ENCODE measurements at places on chromosomes 1 and 21.

- no peak for DNase-seq
Observed at GRCh38 chr21:32603131-32603530, 9.0 kb downstream of the CFAP298 start.

DNA sequence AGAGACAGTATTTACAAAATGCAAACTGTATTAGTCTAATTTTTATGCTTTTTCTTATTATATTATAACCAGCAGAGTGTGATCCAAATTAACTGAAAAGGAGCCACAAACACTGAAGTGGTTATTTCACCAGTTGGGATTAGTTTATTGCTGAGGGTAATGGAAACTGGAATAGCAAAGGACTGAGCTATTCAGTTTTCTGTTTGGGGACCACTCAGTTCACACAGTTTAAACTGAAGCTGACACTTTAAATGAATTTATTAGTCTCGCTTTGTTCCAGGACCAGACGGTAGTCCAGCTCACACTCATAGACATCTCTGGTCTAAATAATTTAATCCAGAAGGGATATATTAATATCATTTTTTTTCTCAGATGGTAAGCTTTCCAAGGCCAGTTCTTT, 410.7 kb downstream of the LTN1 start:
- DNase-seq = no peak

DNA sequence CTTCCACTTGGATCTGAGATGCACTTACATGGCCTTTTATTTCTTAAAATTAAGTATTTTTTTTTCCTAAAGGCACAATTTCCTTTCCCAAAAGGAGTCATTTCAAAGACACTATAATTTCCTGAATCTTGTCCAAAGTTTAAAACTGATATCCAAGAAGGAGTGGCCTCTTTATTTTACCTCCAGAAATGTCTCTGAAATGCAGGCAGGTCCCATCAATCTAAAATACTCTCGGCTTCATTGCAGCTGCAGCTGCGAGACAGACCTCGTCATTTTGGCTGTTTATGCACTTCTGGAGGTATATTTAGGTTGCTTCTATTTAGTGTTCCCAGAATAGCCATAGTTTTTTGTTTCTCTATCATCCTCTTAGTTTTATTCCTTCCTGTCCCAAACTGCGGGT, 172.7 kb upstream of the COA6 start:
- no peak for DNase-seq

GRCh38 chr1:166090244-166090643, 76.6 kb downstream of the FAM78B start:
- DNase-seq = no peak

DNA sequence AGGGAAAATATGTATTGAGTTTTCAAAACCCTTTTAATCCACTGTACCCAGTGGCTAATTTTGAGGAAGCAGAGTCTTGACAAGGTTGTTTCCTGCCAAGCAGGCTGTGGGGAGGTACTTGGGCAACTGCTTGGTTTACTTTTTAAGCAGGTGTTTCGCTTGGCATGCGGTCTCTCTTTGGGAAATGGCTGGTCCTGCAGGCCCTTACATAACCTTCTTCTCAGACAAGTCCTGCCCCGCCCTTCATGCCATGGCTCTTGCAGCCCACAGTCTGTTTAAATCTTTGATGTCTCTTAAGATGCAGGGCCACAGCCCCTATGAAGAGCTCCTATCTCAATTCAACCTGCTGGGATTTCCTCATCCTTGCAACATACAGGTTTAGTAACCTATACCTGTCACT, 36.0 kb upstream of the ABCD3 start:
- no peak for DNase-seq

DNA sequence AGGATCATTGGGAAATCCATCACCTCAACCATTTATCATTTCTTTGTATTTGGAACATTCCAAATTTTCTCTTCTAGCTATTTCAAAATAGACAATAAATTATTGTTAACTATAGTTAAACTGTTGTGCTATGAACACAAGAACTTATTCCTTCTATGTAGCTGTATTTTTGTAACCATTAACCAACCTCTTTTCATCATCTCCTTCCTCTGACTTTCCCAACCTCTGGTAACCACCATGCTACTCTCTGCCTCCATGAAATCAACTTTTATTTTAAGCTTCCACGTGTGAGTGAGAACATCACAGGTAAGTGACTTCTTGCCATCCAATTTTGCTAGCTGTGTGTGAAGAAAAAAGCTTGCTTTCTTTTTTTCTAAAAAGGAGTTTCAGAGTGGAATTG, 418 bp downstream of the IFI44L start:
- no peak for DNase-seq

GRCh38 chr1:210822932-210823331, 311.0 kb downstream of the KCNH1 start:
- DNase-seq = no peak

GRCh38 chr1:48756683-48757316, 19.9 kb downstream of the BEND5 start:
- DNase-seq = no peak

DNA sequence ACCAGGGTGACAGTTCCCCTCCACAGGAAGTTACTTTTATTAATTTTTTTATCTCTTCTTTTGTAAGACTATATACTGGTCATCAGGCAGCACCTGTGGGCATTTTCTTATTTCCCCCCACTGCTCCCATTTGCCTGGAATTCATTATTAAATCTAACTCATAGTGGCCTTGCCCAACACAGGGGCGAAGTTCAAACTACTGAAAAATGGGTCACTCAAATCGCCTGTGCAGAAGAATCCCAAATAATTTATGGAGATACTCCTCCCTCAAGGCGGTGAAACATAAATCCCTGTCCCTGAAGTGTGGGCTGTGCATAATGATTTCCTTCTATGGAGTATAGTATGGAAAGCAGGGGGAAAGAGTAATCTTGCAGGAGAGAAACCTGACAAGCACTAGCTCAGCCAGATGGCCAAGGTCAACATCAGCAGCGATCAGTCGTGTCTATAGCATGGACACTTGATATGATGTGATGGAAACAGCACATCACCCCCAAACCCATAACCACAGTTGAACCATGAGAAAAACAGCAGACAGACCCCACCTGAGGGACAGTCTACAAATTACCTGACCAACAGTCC, 7.9 kb downstream of the CAMK2N1 start:
- no peak for DNase-seq

DNA sequence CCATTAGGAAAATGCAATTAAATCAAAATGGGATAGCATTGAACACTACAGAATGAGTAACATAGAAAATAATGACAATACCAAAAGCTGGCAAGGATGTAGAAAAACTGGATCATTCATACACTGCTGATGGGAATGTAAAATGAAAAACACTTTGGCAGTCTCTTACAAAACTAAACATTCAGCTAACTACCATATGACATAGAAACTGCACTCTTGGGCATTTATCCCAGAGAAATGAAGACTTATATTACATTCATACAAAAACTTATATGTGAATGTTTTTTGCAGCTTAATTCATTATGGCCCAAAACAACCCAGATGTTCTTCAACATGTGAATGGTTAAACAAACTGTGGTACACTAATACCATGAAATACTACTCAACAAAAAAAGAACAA, 66.4 kb downstream of the ANKRD13C start:
- no peak for DNase-seq

- peak; percentile 56 for DNase-seq
Observed at GRCh38 chr1:2543543-2544092, 12.6 kb upstream of the TNFRSF14 start.

DNA sequence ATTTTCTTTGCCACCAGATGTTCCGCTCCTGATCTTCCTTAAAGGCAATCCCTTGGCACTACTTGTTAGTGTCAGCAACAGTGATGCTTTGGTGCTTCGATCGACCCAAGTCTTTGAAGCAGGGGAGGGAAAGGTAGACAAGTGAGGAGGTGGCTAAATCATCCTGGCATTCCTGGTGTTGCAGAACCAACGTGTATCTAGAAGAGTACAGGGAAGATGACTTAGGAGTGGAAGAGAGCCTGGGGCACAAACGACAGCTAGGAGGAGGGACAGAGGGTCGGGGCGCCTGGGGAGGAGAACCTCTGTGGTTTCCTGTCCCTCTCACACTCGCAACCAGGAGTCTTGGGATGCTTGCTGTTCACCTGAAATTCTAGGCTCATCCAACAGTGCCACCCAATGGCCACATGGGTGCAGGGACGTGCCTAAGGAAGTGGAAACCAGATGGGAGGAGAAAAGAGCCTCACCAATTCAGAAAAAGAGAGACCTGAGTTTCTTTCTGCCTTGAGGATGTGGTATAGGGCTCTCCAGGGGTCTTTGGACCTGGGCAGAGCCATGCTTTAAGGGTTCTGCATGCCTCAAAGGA, 9.5 kb upstream of the KCNA2 start:
- peak; percentile 90 for DNase-seq

DNA sequence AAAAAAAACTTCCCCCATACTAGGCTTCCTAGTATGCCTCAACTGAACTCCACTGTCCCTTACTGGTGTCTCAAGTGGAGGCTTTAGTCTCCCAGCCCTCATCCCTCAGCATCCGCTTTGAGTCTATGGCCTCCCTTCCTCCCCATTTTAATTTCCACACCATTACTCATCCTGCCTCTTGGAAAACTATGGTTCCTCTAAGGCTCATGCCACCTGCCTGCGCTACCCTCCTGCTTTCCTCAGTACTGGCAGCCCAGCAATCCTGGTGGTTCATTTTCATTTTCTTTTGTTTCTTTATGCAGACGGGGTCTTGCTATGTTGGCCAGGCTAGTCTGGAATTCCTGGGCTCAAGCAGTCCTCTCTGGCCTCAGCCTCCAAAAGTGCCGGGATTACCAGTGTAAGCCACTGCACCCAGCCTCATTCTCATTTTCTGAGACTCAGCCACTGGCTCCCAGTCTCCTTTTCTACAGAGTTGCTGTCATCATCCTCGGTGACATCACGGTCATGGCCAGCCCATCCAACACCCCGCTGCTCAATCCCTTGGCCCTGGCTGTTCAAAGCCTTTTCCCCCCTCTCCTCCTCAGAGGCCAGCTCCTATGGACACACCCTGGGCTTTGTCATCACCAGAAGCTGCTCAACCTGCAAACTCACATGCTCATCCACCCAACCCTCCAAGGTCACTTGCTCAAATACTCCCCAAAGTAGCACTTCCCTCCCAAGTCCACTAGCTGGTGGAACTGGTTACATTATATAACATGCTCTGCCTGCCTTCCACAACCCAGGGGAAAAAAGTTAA, 2.3 kb upstream of the PMVK start:
- no peak for DNase-seq

GRCh38 chr1:30569384-30569783, 154.0 kb downstream of the MATN1 start:
- no peak for DNase-seq

- peak; percentile 46 for DNase-seq
Observed at GRCh38 chr21:44792702-44793591, 8.7 kb downstream of the UBE2G2 start.

- DNase-seq = no peak
Observed at GRCh38 chr1:184365699-184366098, 21.1 kb upstream of the C1orf21 start.

DNA sequence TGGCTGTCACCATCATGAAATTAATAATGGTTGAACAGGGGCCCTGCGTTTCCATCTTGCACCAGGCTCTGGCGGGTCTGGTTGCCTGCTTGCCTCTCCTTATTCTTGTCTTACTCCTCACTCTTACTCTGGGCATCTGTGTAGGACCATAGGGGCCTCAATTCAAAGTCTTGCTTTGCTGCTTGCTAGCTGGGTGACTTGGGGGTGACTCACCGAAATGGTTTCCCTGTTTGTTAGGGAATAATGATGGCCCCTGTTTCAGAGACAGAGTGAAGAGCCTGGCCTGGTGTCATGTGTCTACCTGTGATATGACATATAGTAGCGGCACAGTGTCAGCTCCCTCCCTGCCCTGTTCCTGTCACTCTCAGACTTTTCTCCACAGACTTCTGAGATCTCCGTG, 24.6 kb downstream of the KCNC4 start:
- no peak for DNase-seq

- no peak for DNase-seq
Observed at GRCh38 chr1:178311164-178311563, 185.6 kb downstream of the CLEC20A start.

- no peak for DNase-seq
Observed at GRCh38 chr1:229709500-229710013, 83.5 kb downstream of the URB2 start.

- no peak for DNase-seq
Observed at GRCh38 chr1:236870721-236871120, 75.6 kb downstream of the MTR start.

DNA sequence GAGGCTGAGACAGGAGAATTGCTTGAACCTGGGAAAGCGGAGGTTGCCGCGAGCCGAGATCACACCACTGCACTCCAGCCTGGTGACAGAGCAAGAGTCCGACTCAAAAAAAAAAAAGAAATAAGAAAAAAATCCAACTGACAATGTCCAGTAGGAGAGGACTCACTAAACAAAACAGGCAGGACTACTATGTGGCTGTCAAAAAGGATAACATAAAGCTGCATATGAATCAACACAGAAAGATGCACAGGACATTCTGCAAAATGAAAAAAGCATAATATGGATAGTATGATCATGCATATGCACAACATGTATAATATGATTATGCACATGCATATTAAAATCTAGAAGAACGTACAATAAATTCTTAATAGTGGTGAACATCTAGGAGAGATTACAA, 80.7 kb downstream of the JAK1 start:
- DNase-seq = no peak

- no peak for DNase-seq
Observed at GRCh38 chr1:161304927-161305866, 4.6 kb downstream of the MPZ start.

DNA sequence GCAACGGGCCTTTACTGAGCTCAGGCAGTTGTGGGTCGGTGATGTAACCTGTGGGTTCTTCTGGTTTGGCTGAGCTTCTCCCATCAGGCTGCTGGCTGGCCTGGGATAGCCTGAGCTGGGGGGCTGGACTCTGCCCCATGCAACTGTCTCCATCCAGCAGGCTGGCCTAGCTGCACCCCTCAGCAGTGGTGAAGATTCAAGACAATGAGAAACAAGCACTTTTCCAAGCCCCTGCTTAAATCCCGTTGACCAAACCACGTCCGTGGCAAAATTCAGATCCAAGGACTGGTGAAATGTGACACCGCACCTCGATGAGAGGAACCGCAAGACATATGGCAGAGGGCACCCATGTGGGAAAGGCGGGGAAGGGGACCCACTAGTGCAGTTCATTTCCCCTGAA, 25.6 kb downstream of the PRSS38 start:
- no peak for DNase-seq

- DNase-seq = no peak
Observed at GRCh38 chr21:33080776-33081175, 10.8 kb downstream of the OLIG1 start.

DNA sequence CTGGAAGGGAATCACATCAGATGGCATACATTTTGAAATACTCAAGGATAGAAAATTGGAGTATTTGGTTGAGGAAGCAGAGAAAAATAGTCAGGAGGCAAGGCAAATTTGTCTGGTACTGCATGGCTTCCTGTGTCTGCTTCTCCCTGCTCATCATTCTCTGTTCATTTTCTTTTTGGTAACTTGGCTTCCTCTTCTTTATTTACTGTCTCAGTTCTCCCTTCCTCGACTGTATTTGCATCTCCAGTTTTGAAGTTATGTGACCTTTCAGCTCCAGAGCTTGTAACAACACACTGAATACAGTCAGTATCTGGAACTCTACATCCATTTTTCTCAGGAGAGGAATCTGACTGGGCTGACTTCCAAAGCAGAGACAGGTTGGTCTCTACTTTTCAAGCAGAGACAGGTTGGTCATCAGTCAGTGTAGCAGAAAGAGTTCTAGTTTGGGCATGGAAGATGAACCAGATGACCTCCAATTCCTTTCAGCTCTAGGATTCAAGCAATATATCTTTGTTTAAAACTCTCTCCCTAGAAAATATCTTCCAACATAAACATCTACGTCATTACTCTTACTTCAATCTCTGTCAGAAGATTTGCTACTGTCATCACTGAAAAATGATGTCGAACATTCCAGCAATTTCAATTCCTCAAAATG, 571.2 kb downstream of the ADGRL2 start:
- no peak for DNase-seq

- no peak for DNase-seq
Observed at GRCh38 chr1:32337855-32338636, 2.0 kb upstream of the MARCKSL1 start.
